Iris pigment epithelial cell (primary cell): ENCODE measurements at places on chromosomes 11 and 22.

- DNase-seq, result no peak
Measured at GRCh38 chr11:8243458-8243857, 20.2 kb downstream of the LMO1 start.

DNA sequence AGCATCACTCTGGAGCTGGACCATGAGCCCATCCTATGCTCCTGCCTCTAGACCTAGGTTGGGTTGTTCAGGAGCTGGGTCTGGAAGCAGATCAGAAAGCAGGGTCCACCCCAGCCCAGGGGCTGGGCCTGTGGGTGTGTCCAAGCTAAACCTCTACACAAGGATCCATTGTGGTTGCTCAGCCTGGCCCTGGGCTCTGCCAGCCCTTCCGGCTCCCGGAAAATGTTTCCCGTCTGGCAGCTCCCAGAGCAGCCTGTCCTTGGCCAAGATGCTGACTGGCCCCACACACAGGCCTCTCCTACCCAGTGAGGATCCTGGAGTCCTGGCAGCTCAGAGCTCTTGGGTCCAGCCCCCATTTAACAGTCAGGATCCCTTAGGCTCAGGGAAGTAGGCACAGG is 35.3 kb upstream of the FCHSD2 start:
- no peak for DNase-seq

GRCh38 chr11:113865873-113866272 is 9.5 kb downstream of the USP28 start:
- DNase-seq, result no peak

DNA sequence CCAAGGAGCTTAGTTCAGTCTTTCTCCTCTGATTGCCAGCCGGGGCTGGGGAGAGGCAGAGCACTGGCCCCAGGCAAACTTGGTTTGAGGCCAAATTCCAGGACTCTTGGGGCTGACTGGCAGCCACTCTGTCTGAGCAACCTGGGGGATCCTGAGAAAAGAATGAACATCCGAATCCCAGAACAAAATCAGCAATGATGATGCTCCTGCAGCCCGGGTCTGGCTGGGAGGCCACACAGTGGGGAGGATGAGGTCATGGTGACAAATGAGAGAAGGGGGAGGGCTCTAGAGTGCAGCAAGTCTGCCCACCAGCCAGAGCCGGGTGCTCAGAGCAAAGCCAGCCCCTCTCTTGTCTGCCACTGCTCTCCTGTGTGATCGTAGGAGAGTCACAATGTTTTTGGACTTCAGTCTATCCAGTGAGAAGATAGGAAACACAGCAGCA is 71.8 kb upstream of the PAX6 start:
- DNase-seq, result peak; percentile 14

DNA sequence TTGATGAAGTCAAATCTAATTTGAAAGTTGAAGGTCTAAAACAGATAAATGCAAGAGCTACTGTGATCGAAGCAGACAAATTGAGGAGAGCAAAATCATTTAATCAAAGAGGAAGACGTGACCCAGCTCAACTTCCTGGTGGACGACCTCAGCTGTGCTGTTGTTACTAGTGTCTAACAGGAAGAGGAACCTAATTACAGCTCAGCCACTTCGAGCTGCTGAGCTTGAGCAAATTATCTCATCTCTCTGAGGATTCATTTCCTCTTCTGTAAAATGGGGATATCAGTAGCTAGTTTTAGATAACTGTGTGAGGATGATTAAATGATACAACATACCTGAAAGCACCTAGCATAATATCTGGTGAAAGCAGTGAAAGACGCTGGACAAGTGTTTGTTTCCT is 48.6 kb upstream of the OLFML1 start:
- DNase-seq, result no peak

DNA sequence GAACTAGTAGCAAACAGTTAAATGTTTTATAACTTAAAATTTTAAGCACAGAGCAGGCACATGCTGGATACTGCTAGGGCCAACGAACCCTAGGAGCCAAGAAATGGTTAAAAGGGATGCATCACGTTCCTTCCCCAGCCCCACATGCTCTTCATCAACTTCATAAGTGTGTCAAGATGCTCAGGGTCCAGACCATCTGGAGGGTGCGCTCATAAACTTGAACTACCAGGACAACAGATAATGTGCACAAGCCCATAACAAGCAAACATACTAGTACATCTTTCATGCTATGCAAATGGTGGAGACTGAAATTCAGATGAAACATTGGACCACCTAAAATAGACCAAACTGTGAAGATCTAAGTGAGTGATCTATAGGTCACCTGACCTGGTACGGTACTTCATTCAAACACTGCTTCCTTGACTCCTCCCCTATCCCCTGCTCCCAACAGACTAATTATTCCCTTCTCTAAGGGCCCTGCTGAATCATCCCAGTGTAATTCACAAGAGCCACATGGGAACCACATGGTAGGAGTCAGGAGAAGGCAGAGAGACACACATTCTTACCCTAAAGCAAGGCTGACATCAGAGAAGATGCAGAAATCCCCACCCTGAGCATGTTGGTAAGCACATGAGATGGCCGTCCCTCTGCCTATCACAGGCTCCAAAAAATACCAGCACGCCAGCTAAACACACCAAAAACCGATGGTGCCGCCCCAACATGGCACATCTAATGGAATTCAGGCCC is 83.9 kb downstream of the ETS1 start:
- peak; percentile 93 for DNase-seq

GRCh38 chr22:41132550-41132949 is 40.2 kb downstream of the EP300 start:
- DNase-seq, result no peak

DNA sequence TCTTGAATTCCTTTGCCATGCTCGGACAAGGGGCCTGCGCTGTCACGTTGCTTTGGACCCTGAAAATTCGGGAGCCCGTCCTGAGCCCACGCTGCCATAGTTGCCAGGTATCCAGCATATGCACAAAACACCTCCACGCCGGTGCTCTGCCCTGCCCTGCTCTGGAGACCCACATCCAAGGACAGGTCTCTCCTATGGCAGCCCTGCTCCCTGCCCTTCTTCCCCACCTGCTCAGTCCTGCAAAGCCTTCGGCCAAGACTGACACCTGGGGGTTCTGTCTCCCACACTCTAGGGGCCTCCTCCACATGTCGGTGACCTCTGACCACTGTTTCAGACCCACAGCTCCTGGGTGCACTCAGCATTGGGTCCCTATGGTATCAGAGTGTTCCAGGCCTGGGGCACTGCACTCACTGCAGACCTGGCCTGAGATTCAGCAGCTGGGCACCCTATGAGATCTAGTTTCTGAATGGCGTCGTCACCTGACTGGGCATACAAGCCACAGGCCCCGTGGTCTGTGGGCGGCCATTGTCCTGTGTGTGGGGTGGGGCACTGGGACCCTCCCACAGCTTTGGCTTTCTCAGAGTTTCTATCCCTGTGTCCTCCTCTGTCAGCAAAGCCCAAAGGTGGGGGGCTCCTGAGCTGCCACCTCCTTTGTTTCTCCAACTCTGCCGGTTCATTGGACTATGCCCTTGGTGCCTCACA is 2.0 kb upstream of the KRTAP5-6 start:
- no peak for DNase-seq

DNA sequence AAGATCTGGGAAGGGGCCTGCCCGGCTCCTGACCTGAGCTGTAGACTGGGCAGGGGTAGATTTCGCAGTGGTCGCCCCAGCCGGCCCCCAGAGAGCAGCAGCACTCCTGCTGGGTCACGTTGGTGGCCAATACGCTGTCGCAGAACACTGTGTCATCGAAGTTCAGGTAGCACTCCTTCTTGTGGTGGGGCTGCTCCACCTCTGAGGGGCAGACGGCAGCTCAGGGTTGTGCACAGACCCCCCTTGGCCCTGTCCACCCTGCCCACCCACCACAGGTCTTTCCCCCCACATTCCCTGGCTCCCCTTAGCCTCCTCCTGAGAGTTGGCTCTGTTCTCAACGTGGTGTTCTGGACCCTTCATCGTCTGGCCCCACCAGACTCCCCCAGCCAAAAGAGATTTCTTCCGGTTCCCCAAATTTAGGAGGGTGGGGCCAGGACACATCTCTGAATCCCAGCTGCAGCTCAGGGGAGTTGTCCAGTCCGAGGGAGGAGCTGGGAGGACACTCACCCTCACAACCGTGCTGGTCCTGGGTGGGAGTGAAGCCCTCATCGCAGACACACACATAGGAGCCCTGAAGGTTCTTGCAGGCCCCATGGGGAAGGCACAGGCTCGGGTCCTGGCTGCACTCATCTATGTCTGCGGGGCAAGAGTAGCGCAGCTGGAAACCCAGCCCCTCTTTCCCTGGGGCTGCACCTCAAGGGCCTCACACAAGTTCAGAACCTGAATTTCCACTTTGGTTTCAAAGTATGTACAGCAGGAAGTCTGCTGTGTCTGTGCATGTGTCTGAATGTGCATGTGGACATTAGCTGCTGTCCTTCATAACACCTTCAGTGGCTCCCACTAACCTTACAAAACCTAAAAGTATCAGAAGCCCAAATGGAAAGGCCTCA is 16.5 kb downstream of the SCYL1 start:
- DNase-seq, result no peak

DNA sequence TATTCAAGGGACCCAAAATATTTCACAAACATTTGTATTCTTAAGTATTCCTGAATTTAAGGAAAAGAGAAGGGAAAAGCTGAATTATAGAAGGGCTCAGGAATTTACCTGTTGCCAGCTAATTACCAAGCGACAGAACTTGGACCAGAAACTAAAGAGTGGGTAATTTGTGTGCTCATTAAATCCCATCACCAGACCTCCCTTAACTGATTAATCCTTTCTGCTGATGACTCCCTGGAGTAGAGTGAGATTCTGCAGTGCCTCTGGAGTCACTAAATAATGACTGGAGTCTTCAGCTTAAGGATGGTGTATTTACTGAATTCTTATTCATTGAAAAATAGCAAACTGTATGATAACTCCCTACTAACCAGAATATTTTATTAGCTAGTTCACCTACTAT is 74.0 kb upstream of the RAB1B start:
- no peak for DNase-seq

GRCh38 chr11:73330569-73331093 is 22.6 kb downstream of the ARHGEF17 start:
- peak; percentile 70 for DNase-seq

- peak; percentile 87 for DNase-seq
Measured at GRCh38 chr22:47092896-47093311, 330.5 kb downstream of the TBC1D22A start.

- DNase-seq, result no peak
Measured at GRCh38 chr11:34160049-34160721, 54.8 kb downstream of the NAT10 start.
